GM23248 (cell line): ENCODE measurements at places on chromosomes 5 and 9. TPM values are rescaled to one million over a fixed set of nuclear protein-coding genes. Genes with fewer than 3 reads are reported as not detected.

Gene DRD1
- not detected in 2 replicates for total RNA-seq

DNA sequence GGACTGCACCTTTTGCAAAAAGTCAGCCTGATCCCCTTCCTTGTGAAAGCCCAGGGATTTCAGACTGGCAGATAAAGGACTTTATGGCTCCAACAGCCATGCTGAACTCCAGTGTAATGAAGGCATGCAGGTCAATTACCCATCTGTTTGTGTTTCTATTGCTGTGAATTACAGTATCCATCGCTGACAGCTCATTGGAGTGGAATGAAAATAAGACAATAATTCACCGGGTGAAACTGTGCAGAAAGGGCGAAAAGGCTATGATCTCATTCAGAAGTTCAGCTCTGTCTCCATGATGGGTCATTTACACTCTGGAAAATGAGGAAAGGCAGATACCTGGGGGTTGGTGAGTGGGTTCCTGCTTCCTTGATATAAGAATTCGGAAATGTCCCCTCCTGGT, 148.0 kb downstream of the BRINP1 start:
- peak; percentile 60 for DNase-seq
- peaks cover 9% of the 10 kb centered on the region for H3K4me1 ChIP-seq
- H3K4me3 ChIP-seq: no peak overlapping the region
- H3K27ac ChIP-seq: no peak overlapping the region
- no peaks in the 10 kb centered on the region for H3K27me3 ChIP-seq
- H3K36me3 ChIP-seq: no peaks in the 10 kb centered on the region

- no peaks in the 10 kb centered on the region for H3K36me3 ChIP-seq
- no peak for DNase-seq
- peaks cover 10% of the 10 kb centered on the region for H3K4me1 ChIP-seq
- H3K27me3 ChIP-seq: no peaks in the 10 kb centered on the region
Measured at GRCh38 chr9:131255676-131256197, 20.6 kb downstream of the FAM78A start.

GRCh38 chr9:21286659-21287058, 18.5 kb downstream of the IFNA5 start:
- H3K36me3 ChIP-seq: no peaks in the 10 kb centered on the region
- no peaks in the 10 kb centered on the region for H3K4me1 ChIP-seq
- H3K4me3 ChIP-seq: no peak overlapping the region
- no peak overlapping the region for H3K27ac ChIP-seq

DNA sequence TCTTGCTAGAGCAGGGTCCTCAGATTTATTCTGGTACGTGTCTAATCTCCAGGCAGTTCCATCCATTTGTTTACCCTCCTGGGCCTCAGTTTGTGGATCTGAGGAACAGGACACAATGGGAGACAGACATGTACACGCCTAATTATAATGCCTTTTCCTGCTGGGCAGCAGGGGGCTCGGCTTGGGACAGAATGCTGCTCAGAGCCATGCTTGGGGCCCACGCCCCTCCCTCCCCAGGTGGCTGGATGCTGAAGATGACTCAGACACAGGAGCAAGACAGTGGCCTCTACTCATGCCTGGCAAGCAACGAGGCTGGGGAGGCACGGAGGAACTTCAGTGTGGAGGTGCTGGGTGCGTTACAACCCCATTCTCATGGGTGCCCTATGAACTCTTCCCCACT, 72.7 kb upstream of the ASS1 start:
- DNase-seq: no peak
- H3K4me1 ChIP-seq: no peaks in the 10 kb centered on the region
- no peaks in the 10 kb centered on the region for H3K36me3 ChIP-seq
- H3K27ac ChIP-seq: no peak overlapping the region
- no peak overlapping the region for H3K4me3 ChIP-seq

Gene NMUR2
- total RNA-seq: not detected in 2 replicates

- no peaks in the 10 kb centered on the region for H3K4me1 ChIP-seq
- H3K27ac ChIP-seq: no peak overlapping the region
- DNase-seq: no peak
- H3K4me3 ChIP-seq: no peak overlapping the region
- H3K27me3 ChIP-seq: no peaks in the 10 kb centered on the region
Measured at GRCh38 chr9:20662156-20662555, 21.9 kb upstream of the FOCAD start.

GRCh38 chr5:155514105-155514563, 500.6 kb downstream of the KIF4B start:
- H3K27me3 ChIP-seq: no peaks in the 10 kb centered on the region
- DNase-seq: no peak
- H3K27ac ChIP-seq: no peak overlapping the region

Gene ZFP2
- 1.8 and 2.5 TPM in 2 replicates for total RNA-seq
